ENCODE measurements at places on chromosomes 16 and 17.

DNA sequence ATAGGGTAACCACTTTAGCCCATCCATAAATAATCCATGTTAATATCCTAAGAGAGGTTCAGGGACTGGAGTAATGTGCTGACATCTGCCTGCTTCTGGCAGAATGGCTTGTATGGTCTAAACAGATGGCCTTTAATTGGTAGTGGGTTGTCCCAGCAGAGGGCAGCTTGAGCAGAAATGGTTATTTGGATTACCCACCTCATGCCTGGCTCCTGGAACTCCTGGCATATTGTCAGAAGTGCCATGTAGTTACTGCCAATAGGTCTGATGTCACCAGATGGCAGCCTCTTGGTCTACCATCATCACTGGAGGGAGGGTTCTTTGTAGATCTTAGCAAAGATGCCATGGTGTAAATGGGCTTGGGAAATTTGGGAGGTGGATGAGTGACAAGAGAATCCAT, 157.5 kb upstream of the SOX9 start:
- no peak for DNase-seq

DNA sequence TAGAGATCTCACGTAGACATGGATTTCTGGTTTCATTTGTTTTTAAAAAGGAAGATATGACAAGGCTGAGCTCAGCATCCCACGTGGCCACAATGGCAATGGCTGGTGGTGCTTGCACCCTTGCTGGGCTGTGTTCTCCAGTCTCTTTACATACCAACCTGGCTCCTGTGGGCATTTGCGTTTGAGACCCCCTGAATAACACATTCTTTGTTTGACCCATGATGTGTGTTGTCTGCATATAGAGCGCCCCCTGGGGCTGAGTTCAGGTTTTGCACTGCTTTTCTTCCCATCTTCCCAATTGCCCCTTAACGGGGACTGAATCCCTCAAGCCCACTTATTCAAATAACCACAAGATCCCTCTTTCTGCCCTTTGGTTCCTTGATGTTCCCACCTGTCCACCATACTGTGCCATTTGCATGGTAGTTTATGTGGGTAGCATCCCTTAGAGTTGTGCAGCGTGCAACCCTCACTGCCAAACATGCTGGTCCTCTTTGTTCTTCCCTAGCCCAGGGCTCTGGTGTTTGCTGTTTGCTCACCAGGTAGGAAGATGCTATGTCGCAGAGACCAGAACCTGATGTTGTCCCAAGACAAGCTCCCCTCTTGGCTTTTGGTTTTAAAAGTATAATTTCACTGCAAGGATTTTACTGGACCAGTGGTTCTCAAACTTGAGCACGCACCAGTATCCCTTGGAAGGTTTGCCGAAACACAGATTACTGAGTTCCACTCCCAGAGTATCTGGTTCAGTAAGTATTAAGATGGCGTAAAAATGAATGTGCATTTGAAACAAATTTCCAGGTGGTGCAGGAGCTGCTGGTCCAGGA, 38.5 kb upstream of the NKD1 start:
- DNase-seq, result peak; percentile 1

DNA sequence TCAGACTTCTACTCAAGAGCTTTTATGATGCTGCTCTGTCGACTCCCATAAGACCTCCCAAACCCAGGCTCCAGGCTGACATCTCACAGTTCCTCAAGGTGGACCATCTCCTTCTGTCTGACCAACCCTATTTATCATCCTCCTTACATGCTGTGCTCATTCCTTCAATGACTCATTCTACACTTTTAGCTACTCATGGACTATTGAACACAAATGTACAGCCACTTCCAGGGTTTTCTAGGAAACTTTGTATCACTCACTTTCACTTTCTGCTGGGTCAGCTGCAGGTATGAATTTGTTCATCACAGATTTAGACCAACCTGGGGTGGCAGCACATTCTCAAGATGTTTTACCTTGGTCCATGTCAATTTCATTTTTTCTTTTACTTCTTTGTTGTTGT, 162.4 kb upstream of the FAM20A start:
- DNase-seq, result no peak

- DNase-seq, result no peak
Measured at GRCh38 chr17:28216528-28216927, 102.5 kb upstream of the TMEM97 start.

DNA sequence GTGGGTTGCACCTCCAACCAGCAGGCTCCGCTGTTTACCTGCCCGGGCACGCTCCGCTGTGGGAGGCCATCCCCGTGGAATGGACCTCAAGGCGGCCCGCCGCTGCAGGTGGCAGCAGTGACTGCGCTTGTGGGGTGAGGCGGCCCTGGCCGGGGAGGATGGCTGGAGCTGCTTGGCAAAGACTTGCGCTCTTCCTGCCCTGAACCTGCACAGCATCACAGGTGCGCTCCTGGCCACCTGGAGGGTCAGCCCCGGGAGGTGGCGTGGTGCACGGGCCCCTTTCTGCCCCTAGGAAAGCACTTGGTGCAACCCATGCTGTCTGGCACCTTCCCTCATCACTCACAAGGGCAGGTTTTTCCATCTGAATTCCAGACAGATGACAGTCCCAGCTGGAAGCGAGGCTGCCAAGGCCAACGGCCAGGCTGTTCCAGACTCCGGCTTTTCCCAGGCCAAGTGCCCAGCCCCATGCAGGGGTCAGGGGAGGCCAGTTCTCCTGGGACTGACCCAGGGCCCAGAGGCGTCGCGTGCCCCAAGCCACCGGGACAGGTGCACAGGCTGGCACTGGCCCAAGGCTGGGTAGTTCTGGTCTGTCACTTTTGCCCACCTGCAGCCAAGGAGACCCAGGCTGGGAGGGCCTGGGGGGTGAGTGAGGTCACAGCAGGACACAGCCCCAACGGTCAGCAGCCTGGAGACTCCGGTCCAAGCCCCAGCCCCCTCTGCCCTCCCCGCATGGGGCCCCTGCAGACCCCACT, 13.3 kb downstream of the UTS2R start:
- no peak for DNase-seq

- DNase-seq, result no peak
Measured at GRCh38 chr17:45149669-45150664, 1.7 kb downstream of the HEXIM1 start.

GRCh38 chr17:62573480-62574117, 53.9 kb upstream of the MRC2 start:
- DNase-seq, result no peak

GRCh38 chr17:2808367-2809335, 12.4 kb downstream of the RAP1GAP2 start:
- DNase-seq, result no peak

DNA sequence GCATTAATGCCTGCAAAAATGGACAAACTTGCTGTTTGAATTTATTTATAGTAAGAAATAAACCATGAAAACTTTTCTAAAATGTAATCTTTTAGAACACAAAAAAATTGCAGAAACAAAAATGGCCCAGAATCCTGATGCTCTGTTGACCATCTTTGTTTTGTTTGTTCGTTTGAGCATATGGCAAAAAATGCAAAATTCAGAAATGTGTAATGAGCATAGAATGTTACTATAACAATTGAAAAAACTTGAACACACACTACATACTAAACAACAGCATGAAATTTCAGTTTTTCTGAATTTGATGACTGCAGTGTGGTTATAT, 1.1 kb upstream of the KPNA2 start:
- DNase-seq, result no peak

DNA sequence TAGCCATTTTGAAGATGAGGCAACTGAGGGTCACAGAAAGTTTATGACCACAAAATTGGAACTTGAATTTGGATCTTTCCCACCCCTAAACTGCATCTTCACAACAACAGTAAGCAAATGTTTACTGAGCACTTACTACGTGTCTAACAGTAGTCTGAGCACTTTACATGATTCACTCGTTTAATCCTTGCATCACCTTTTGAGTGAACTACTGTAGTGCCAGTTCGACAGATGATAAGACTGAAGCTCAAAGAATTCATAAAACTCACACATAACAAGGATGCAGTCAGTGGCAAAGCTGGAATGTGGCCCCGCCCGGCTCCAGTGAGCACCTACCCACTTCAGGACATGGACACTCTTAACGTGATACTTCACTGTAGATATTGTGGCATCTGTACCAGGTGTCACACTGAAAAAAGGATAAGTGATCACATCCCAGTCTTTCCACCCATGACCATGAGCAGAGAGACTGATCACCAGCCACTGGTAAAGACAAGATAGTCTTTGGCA, 36.0 kb upstream of the HLF start:
- no peak for DNase-seq

DNA sequence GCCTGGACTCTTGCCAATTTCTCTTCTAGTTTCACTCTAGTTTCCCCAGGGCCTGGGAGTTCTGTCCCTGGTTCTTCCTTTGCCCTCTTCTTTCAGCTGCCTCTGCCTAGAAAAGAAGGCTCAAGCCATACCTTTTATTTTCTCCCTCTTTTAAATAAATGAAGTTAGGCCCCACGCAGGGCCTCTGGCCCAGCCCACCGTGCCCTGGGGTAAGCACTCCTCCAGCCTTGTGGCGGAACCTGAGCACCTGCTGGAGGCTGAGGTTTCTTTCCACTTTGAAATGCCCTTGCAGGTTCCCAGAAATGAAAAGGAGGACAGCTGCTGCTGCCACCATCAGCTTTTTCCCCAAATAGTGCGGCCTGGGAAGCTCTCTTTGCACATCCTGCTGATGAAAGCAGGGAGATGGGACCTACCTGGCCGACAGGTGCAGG, 139.4 kb downstream of the CCDC182 start:
- no peak for DNase-seq

- DNase-seq, result peak; percentile 78
Measured at GRCh38 chr17:45248132-45248957, 13.5 kb downstream of the SPATA32 start.

DNA sequence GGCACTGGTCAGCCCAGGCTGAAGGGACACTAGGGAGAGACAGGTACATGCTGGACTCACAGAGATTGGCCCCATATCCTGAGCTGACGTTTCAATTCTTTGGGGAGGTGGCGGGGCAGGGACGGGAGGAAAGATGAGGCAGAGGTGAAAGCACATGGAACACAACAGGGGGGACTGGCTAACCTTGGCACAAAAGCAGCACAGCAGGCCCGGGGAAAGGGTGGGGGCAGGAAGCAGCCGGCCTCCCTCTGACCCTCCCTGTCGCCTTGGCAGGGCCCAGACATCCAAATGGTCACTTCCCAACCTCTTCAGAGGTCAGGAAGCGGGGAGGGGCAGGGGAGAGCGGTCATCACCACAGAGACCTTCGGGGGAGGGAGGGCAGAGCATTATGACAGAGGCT, 6.6 kb downstream of the VAT1 start:
- DNase-seq, result no peak
